IgD-negative memory B cell (primary cell): ENCODE measurements at places on chromosomes 11 and 22. TPM values are rescaled to one million over a fixed set of nuclear protein-coding genes. Genes with fewer than 3 reads are reported as not detected.

The DNAJB7 gene
- polyA plus RNA-seq: 0.09 TPM

The FOLR1 gene
- polyA plus RNA-seq: not detected

The SCN2B gene
- not detected for polyA plus RNA-seq

The DGAT2 gene
- polyA plus RNA-seq: 21.9 TPM

The PGR gene
- polyA plus RNA-seq: not detected

The LIF gene
- not detected for polyA plus RNA-seq
